Activated naive CD8-positive, alpha-beta T cell treated with anti-CD3 and anti-CD28 coated beads, Interleukin-2, amount 50 U/mL, for 24 hours (primary cell): ENCODE measurements at places on chromosomes 7 and 10.

GRCh38 chr7:23405240-23405618 lies 65.1 kb downstream of the IGF2BP3 start:
- H3K36me3 ChIP-seq: no peaks in the 10 kb centered on the region
- no peak for DNase-seq
- H3K4me3 ChIP-seq: peak overlapping the region; percentile 24
- peaks cover 31% of the 10 kb centered on the region for H3K4me1 ChIP-seq
- peak overlapping the region; percentile 92 for H3K27ac ChIP-seq

- no peak for DNase-seq
- H3K27ac ChIP-seq: no peak overlapping the region
- H3K27me3 ChIP-seq: peaks cover 5% of the 10 kb centered on the region
- H3K4me1 ChIP-seq: no peaks in the 10 kb centered on the region
- no peak overlapping the region for H3K4me3 ChIP-seq
These were observed 524.4 kb downstream of the SDK1 start for GRCh38 chr7:3825491-3825890.

- H3K27ac ChIP-seq: no peak overlapping the region
- no peak for DNase-seq
- no peak overlapping the region for H3K4me3 ChIP-seq
- no peaks in the 10 kb centered on the region for H3K4me1 ChIP-seq
- H3K27me3 ChIP-seq: no peaks in the 10 kb centered on the region
These were observed 208.7 kb upstream of the GLI3 start for GRCh38 chr7:42445691-42446090.

DNA sequence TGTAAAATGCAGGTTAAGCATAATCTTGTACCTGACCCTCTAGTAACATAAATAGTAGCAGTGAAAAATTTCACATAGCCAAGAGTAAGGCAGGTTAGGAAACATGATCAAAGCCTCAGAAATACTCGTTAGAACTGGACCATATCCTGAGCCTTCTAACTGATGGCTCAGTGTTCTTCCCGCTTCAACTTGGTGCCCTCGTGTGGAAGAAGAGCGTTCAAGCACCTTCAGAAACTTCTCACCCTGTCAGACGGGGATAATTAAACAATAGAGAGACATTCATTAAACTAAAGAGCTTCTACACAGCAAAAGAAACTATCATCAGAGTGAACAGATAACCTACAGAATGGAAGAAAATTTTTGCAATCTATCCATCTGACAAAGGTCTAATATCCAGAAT lies 124.5 kb downstream of the MYOF start:
- H3K27me3 ChIP-seq: peaks cover 22% of the 10 kb centered on the region
- H3K27ac ChIP-seq: peak overlapping the region; percentile 57
- H3K4me1 ChIP-seq: peaks cover 13% of the 10 kb centered on the region
- no peak for DNase-seq

DNA sequence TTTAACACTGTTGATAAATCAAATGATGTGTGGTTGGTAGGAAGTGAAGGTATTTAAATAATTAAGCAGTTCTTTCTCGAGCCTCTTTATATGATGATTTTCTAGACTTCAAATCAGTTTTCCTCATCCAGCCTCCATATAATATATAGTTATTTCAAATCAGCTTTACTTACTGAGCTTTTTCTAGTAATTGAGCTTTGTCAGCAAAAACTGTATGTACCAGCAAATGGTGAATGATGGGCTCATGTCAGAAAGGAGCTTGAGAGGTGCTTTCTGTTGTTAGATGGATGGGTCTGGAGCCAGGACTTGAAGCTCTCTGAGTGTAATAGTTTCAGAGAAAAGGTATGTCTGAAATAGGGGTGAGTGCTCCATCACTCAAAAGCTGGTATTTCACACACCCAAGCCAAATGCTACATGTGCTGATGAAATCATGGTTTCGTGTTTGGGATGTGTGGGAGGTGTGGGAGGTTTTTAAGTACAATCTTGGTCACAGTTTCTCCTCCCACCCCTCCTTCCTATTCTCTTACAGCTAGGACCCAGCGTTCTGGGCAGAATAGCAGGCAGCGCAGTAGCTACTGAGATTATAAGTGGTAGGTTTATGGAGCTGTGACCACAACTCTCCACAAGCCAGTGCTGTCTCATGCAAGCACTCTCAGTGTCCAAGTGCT lies 55.8 kb downstream of the LRMDA start:
- no peak for DNase-seq
- no peaks in the 10 kb centered on the region for H3K27me3 ChIP-seq
- no peaks in the 10 kb centered on the region for H3K36me3 ChIP-seq
- no peak overlapping the region for H3K4me3 ChIP-seq
- no peak overlapping the region for H3K27ac ChIP-seq

GRCh38 chr7:73909051-73909941 lies 48.3 kb downstream of the TMEM270 start:
- no peaks in the 10 kb centered on the region for H3K4me1 ChIP-seq
- H3K36me3 ChIP-seq: no peaks in the 10 kb centered on the region
- H3K27me3 ChIP-seq: peaks cover 7% of the 10 kb centered on the region
- no peak overlapping the region for H3K27ac ChIP-seq

- H3K4me3 ChIP-seq: no peak overlapping the region
- H3K36me3 ChIP-seq: no peaks in the 10 kb centered on the region
These were observed 105.9 kb downstream of the CPEB3 start for GRCh38 chr10:92184977-92185376.

- peaks cover 2% of the 10 kb centered on the region for H3K36me3 ChIP-seq
- peaks cover 31% of the 10 kb centered on the region for H3K4me1 ChIP-seq
- H3K27ac ChIP-seq: peak overlapping the region; percentile 99
- peak overlapping the region; percentile 96 for H3K4me3 ChIP-seq
These were observed 760 bp downstream of the THNSL1 start for GRCh38 chr10:25017154-25017590.

- no peak overlapping the region for H3K4me3 ChIP-seq
- peaks cover 2% of the 10 kb centered on the region for H3K36me3 ChIP-seq
- H3K27me3 ChIP-seq: peaks cover 39% of the 10 kb centered on the region
- no peak overlapping the region for H3K27ac ChIP-seq
- DNase-seq: no peak
- peaks cover 2% of the 10 kb centered on the region for H3K4me1 ChIP-seq
These were observed 15.8 kb downstream of the MET start for GRCh38 chr7:116687801-116688201.

DNA sequence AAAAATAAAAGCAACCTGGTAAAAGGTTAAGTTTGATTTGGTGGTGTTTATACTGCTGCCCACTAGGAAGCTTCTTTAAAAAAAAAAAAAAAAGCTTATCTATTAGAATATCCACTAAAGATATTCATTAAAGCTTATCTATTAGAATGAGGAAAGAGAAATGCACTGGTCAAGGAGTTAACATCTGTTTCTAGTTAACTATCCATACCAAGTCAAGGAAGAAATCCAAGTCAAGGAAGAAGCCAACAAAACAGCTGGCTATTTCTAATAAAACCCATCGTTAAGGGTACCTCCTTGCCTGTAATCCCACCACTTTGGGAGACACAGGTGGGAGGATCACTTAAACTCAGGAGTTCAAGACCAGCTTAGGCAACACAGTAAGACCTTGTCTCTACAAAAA lies 82.6 kb downstream of the JMJD1C start:
- H3K27me3 ChIP-seq: no peaks in the 10 kb centered on the region
- H3K4me1 ChIP-seq: peaks cover 27% of the 10 kb centered on the region
- H3K27ac ChIP-seq: no peak overlapping the region
- no peak overlapping the region for H3K4me3 ChIP-seq
- no peak for DNase-seq

GRCh38 chr10:66405566-66405965 lies 520.3 kb upstream of the LRRTM3 start:
- no peaks in the 10 kb centered on the region for H3K36me3 ChIP-seq
- H3K27ac ChIP-seq: no peak overlapping the region
- H3K4me1 ChIP-seq: no peaks in the 10 kb centered on the region
- DNase-seq: no peak
- H3K27me3 ChIP-seq: no peaks in the 10 kb centered on the region
- no peak overlapping the region for H3K4me3 ChIP-seq

DNA sequence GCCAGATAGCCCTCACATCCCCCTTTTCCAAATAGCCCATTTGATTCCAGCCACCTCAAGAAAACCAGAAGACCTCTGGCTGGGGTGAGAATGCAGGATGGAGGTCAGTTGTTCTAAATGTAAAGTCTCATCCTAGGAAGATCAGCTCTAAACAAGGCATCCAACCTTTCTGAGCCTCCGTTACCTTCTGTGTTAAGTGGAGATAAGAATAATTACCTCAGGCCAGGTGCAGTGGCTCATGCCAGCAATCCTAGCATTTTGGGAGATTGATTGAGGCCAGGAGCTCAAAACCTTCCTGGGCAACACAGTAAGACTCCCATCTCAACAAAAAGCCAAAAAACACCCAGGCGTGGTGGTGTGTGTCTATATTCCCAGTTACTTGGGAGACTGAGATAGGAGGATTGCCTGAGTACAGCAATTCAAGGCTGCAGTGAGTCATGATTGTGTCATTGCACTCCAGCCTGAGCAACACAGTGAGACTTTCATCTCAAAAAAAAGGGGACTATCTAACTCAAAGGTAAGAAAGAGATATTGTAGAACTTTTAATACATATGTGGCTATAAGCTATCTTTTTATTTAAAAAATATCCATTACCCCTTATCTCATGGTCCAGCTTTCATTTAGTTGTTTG lies 43.5 kb downstream of the PRTFDC1 start:
- no peaks in the 10 kb centered on the region for H3K36me3 ChIP-seq
- no peak overlapping the region for H3K27ac ChIP-seq
- no peak for DNase-seq
- H3K4me1 ChIP-seq: peaks cover 27% of the 10 kb centered on the region
- no peaks in the 10 kb centered on the region for H3K27me3 ChIP-seq

GRCh38 chr7:726854-727103 lies 280 bp downstream of the DNAAF5 start:
- H3K4me1 ChIP-seq: peaks cover 30% of the 10 kb centered on the region
- H3K27me3 ChIP-seq: no peaks in the 10 kb centered on the region
- no peak overlapping the region for H3K4me3 ChIP-seq
- H3K27ac ChIP-seq: no peak overlapping the region
- no peak for DNase-seq

GRCh38 chr10:93745408-93746065 lies 12.2 kb upstream of the LGI1 start:
- no peaks in the 10 kb centered on the region for H3K36me3 ChIP-seq
- H3K4me3 ChIP-seq: no peak overlapping the region
- no peaks in the 10 kb centered on the region for H3K4me1 ChIP-seq
- no peak for DNase-seq
- no peak overlapping the region for H3K27ac ChIP-seq

- DNase-seq: no peak
- H3K27ac ChIP-seq: peak overlapping the region; percentile 60
- H3K27me3 ChIP-seq: peaks cover 5% of the 10 kb centered on the region
These were observed 34.5 kb upstream of the EGR2 start for GRCh38 chr10:62850646-62851045.

DNA sequence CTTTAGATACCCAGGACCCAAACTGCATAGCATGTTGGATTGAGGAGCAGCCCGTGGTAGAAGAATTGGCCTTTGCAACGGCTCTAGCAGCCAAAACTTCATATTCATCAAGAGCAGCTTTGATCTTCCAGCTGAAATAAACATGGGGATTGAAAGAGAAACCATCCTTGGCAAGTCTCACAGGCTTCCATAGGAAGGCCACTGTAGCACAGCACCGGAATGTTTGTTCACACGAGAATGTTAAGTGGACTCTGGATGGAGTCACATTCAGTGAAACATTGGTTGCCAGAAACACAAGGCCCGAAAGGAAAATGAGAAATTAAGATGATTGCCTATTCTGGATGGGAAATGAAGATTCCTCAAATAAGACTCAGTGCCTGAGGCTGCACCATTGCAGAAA lies 97.4 kb downstream of the RAB18 start:
- H3K36me3 ChIP-seq: no peaks in the 10 kb centered on the region
- no peak overlapping the region for H3K27ac ChIP-seq
- no peaks in the 10 kb centered on the region for H3K4me1 ChIP-seq

- no peaks in the 10 kb centered on the region for H3K4me1 ChIP-seq
- H3K27ac ChIP-seq: no peak overlapping the region
- no peaks in the 10 kb centered on the region for H3K36me3 ChIP-seq
- DNase-seq: no peak
- H3K4me3 ChIP-seq: no peak overlapping the region
These were observed 15.1 kb upstream of the ELN start for GRCh38 chr7:74012842-74013249.

DNA sequence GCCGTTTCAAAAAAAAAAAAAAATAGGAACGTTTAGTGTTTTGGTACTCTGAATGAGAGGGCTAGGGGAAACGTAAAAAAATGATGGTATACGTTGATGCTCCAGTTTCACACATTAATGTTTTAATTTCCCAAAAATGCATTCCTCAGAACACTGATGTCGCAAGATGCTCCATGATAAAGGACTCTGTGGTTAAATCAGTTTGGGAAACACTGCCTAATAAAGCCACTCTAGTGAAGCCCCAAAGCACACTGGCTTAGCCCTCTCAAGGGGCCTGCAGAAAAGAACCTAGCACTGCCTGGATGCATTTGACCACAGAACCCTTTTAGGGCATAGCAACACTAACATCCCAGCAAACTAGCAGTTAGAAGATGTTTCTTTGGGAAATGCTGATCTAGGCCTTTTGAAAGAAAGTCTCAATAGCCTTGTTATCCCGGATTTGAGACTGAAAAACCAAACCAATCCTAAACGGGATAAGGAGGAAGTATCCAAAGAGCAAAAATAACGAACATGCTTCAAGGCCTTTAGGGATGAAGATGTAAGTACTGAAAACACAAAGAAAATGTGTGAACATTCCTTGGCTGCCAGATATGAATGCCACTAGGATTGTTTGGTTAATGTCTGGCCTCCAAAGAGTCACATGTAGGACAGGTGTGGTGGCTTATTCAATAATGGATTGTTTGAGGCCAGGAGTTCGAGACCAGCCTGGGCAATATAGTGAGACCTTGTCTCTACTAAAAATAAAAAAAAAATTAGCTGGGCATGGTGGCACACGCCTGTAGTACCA lies 11.0 kb downstream of the DLG5 start:
- H3K4me3 ChIP-seq: no peak overlapping the region
- H3K27ac ChIP-seq: no peak overlapping the region
- DNase-seq: no peak

GRCh38 chr7:149827089-149827981 lies 10.8 kb upstream of the ZNF862 start:
- H3K27me3 ChIP-seq: no peaks in the 10 kb centered on the region
- no peak overlapping the region for H3K27ac ChIP-seq
- DNase-seq: peak; percentile 7

- H3K27me3 ChIP-seq: no peaks in the 10 kb centered on the region
- no peak overlapping the region for H3K27ac ChIP-seq
- H3K4me1 ChIP-seq: peaks cover 10% of the 10 kb centered on the region
- no peak for DNase-seq
- peaks cover 2% of the 10 kb centered on the region for H3K36me3 ChIP-seq
These were observed 36.2 kb downstream of the NOLC1 start for GRCh38 chr10:102188298-102188940.

- no peak overlapping the region for H3K27ac ChIP-seq
- H3K36me3 ChIP-seq: no peaks in the 10 kb centered on the region
These were observed 2.9 kb upstream of the JAKMIP3 start for GRCh38 chr10:132062641-132063390.

DNA sequence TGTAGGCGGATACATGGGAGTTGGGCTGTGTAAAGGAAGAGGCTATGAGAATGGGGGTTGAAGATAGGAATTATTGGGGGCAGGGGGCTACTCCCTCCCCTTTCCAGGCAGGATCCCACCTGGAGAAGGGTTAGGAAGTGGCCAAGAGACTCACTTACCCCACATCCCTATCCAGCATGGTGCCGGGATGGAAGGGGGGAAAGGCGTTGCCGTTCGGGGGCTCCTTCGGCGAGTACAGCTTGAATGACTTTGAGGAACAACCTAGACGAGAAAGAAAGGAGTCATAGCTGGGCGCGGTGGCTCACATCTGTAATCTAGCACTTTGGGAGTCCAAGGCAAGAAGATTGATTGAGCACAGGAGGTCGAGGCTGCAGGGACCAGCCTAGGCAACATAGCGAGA lies 8.9 kb downstream of the LDB1 start:
- H3K4me1 ChIP-seq: peaks cover 33% of the 10 kb centered on the region
- no peak for DNase-seq
- no peak overlapping the region for H3K4me3 ChIP-seq
- H3K27me3 ChIP-seq: no peaks in the 10 kb centered on the region
- H3K27ac ChIP-seq: no peak overlapping the region
